LNCaP clone FGC (cell line): ENCODE measurements at places on chromosomes 4 and X.

DNA sequence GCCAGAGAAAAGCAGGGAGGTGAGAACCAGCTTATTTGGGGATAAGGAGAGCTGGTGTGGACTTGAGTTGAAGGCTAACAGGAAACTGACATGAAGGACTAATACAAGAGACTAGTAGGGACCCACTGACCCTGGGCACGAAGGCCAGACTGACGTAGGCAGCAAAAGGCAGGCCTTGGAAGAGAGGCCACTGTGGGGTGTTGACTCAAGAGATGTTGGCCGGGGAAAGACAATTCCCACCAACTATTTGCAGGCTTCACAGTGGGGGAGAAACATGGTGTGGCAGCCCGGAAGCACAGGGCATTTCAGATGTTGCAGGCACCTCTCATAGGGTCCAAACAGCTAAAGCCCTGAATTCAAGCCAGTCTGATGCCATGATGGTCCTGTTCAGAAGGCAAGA, 24.4 kb upstream of the MAP3K15 start:
- no peak for DNase-seq

GRCh38 chr4:40453912-40454311, 118.8 kb downstream of the CHRNA9 start:
- peak; percentile 89 for DNase-seq

GRCh38 chr4:7108660-7109059, 40.8 kb upstream of the GRPEL1 start:
- DNase-seq, result no peak

DNA sequence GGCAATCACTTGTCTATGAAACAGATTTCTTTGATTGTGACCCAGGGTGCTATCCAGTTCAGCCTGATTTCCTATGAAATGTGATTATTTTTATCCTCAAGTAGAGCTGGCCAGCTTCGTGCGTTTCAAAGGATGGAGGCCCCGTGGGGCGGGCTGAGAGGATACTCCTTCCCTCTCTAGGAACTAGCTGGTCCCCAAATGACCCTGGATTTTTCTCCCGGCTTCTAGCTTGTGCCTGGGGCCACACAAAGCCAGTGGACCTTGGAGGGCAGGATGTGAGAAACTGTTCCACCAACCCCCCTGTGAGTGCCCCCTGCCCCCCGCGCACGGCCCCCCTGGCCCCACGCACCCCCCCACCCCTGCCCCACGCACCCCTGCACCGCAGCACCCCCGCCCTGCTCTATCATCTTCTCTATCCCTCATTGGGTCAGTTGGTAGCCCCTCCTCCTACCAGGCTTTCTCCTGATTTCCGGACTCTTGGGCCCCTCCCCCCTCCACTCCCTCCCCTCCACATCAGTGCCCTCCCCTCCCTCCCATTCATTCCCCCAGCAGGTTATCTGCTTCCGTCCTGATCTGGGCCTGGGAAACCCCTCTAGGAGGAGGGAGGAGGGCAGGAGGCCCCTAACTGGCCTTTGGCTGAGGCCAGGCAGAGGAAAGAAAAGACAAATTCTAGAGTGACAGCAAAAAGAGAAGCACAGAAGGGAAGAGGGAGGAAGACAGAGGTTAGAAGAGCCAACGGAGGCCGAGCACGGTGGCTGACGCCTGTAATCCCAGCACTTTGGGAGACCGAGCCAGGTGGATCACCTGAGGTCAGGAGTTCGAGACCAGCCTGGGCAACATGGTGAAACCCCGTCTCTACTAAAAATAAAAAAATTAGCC, 3.3 kb downstream of the XPNPEP2 start:
- no peak for DNase-seq

DNA sequence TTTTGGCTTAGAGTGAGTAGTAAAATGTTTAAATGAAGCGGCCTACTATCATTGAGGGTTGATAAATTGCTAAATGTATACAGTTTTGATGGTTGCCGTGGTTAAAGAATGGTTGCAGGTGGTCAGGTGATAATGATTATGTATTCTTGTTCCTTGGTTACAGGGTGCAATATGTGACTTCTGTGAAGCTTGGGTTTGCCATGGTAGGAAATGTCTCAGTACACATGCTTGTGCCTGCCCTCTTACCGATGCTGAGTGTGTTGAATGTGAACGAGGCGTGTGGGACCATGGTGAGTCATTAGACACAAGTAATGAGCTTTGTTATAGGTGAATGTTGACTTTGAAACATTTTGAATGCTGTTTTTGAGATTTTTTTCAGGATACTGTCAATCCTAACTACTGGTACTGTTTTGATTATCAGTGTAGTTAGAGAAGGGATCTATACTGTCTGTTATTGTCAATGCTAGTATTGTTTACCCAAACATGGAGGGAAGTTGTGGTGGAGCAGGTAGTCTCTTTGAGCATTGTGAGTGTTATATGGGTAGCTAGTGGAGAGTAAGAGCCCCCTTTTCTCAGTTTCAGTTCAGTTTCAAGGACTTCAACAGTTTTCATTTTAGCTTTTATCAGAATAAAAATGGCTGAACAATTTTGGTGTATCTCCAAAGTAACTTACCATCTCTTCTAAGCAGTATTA, 8.9 kb downstream of the ZNF330 start:
- no peak for DNase-seq

DNA sequence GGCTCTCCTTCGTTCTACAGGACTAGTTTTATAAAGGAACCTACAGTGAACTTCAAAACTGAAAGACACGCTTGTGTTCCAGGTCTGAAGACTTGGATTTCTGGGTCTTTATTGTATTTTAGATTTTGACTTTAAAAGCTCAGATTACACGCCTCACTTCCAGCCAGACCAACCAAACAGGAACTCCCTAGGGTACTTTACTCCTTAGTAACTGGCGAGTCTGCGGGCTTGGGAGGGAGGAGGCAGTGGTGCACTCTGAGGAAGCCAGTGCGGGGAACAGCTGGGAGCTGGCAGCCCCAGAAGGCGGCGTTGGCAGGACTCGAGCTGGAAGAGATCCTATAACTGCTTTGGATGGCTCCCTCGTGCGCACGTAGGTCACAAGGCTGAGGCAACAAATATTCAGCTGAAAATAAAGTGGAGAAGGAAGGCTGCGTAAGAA, 391 bp upstream of the PHKA1 start:
- DNase-seq, result peak; percentile 58

- no peak for DNase-seq
These were observed 55.9 kb upstream of the RNF128 start for GRCh38 chrX:106670631-106671030.

GRCh38 chrX:2903366-2903765, 25.8 kb downstream of the ARSD start:
- DNase-seq, result no peak

DNA sequence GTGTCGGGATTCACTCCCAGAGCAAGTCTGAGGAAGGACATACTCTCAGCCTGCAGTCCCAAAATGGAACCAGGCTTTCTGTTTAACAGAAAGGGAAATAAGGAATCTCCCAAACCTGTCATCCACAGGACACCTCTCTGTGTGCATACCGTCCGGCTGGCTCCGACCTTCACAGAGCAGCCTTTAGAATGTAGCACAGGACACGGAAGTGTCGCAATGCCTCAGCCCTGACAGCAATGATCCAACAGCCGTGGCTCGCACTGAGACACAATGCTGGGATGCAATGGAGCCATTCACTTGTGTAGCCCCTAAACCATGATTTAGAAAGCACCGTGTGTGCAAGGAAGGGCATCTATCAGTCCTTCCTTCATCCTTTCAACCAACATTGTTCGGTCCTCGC, 15.5 kb upstream of the HELT start:
- DNase-seq, result no peak

- peak; percentile 68 for DNase-seq
These were observed 182.9 kb downstream of the C4orf33 start for GRCh38 chr4:129278868-129279267.

DNA sequence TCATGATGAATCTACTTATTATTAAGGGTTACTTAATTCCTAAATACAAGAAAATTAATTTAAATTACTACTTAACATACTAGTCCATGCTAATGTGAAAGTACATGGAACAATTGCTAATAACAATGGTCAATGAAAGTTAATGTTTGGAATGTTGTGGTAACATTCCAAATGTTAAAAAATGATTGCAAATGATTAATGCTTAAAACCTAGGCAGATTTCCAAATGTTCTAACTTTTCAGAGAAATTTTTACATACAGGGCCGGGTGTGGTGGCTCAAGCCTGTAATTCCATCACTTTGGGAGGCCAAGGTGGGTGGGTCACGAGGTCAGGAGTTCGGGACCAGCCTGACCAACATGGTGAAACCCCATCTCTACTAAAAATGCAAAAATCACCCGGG, 1851.3 kb upstream of the PCDH7 start:
- DNase-seq, result no peak

DNA sequence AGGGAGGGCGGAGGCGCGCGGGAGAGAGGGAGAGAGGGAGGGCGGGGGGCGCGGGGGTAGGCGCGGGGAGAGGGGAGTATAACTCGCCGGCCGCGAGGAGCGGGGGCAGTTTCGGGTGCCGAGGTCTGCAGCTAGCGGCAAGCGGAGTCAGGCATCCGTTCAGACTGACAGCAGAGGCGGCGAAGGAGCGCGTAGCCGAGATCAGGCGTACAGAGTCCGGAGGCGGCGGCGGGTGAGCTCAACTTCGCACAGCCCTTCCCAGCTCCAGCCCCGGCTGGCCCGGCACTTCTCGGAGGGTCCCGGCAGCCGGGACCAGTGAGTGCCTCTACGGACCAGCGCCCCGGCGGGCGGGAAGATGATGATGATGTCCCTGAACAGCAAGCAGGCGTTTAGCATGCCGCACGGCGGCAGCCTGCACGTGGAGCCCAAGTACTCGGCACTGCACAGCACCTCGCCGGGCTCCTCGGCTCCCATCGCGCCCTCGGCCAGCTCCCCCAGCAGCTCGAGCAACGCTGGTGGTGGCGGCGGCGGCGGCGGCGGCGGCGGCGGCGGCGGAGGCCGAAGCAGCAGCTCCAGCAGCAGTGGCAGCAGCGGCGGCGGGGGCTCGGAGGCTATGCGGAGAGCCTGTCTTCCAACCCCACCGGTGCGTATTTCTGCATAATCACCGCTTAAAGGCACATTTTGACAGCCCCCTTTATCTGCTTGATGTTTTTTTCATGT, at the start of gene POU4F2:
Gene POU4F2 (plus strand): TSS at position 108 of the 720 bp plus-strand sequence. CDS start 248 bp downstream, at position 356.
- DNase-seq, result no peak

GRCh38 chrX:111519215-111519614, 7.8 kb downstream of the SERTM2 start:
- DNase-seq, result no peak

DNA sequence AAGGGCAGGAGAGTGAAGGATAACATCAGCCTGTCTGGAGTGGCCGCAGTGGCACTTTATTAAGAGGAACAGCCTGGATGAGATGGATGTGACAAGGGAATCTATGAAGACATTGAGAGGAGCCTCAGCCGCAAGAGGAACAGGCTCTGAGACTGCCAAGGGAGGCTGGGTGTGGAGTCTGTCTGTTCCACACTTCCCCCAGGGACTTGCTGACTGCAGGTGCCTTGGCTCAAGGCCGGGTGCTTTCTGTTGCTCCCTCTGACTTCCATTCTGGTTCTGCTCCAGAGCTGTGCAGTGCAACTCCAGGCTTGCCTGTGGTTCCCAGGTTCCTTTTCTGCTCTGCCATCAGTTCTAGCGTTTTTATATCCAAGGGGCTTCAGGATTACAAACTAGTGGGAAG, 54.6 kb downstream of the FRMPD3 start:
- DNase-seq, result no peak

DNA sequence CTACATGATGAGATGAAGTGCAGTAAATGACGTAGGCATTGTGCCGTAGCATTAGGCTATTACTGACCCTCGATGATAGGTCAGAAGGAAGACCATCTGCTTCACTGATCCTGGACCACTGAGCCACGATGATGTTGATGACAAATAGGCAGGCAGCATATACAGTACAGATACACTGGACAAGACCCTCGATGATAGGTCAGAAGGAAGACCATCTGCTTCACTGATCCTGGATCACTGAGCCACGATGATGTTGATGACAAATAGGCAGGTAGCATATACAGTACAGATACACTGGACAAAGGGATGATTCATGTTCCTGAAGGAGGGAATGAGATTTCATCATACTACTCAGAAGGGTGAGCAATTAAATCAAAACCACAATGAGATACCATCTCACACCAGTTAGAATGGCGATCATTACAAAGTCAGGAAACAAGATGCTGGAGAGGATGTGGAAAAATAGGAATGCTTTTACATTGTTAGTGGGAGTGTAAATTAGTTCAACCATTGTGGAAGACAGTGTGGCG, 50.9 kb downstream of the BEND4 start:
- DNase-seq, result no peak
